Activated naive CD4-positive, alpha-beta T cell (primary cell): ENCODE measurements at places on chromosomes 3 and 15.

DNA sequence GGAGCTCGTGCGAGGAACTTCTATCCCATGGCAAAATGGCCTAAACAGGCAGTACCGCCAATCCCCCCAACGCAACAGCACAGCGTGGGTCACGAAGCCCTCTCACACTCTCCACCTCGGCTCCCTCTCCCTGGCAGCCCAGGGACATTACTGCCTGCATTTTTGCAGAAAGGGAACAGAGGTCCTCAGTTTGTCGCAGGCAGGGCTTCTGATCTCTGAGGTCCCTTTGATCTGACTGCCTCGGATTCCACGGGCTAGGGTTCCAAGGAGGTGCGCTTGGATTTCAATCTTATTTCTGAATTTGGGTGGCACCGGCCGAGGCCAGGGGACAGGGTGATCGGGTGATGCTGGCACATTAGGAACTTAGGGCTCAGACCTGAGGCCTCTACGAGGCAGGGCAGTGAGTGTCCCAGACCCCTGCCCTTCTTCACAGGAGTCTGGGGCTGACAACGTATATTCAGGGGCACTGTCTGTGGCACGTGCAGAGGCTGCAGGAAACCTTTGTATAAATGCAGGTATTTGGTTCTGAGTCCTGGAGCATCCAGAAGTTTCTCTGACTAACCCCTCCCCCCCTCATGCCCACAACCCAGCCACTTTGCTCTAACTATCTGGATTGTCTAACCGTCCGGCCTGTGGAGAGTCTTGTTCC is 197.9 kb downstream of the XXYLT1 start:
- no peak for DNase-seq

DNA sequence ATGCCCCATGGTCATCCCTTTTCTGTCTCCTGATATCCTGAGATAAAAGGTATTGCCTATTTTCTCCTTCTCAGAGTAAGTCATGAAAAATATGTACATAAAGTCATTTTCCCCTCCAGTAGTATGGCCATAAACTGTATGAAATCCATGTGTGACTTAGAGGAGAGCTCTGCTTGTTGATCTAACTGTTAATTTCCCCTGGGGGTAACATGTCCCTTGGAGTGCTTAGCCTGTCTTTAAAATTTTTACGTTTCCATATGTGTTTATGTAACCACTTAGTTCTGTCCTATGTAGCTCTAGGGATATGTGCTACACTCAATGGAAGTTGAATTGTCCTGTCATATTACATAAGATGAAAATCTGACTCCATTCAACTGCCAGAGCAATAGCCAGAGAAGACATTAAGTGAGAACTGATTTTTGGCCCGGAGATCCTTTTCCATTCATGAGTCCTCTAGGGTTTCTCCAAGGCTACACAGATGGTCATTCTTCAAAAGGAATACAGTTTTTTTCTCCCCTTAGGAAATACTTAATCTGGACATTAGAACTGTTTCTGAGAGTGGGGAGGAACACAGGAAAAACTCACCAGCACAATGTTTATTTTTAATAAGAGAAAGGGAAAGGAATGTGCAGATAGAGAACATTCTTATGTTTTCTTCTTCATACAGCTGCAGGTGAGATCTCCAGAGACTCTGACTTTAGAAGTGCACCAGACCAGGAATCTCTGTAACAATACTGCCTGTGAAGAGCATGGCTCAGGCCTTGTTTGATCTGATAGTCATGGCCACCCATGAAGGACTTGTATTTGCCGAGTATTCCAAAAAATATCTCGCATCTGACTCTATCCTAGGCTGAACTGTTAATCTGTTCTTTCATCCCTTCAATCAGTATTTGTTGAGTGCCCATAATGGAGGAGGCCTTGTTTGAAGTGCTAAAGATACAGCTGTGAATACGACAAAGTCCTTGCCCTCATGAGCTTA is 29.8 kb upstream of the CLRN1 start:
- DNase-seq, result no peak

DNA sequence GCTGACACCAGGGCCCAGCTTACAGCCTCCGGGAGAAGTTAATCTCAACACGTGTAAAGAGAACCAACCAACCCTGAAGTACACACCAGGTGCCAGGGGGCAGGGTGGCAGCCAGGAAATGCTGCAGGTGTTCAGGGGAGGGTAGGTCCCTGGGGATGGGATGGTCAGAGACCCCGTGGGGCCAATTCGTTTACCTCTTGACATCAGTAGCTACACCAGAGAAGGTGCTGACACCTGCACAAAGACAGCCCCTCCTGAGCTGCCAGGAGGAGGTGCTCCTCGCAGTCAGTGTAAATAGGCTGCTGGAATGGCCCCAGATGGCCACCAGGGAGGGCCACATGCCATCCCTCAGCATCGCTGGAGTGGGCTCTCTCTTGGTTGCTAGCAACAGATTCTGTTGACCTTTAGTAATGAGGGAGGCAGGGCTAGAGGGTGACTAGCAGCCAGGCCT is 52.8 kb downstream of the CORO2B start:
- no peak for DNase-seq

DNA sequence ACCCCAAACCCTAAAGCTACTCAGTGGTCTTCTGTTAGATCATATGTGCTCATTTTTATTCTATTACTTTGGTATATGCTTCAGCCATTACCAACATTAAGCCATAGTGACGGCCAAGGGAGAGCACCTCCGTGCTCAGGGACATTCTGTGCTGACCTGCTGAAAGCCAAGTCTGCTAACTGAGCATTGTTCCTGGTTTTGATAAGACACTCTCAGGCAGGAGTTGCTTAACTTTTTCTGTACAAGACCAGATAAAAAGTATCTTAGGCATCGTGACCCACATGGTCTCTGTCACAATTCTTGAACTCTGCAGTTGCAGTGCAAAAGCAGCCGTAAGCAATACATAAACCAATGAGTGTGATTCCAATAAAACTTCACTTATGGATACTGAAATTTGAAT is 100.6 kb downstream of the KLHL25 start:
- DNase-seq, result no peak

DNA sequence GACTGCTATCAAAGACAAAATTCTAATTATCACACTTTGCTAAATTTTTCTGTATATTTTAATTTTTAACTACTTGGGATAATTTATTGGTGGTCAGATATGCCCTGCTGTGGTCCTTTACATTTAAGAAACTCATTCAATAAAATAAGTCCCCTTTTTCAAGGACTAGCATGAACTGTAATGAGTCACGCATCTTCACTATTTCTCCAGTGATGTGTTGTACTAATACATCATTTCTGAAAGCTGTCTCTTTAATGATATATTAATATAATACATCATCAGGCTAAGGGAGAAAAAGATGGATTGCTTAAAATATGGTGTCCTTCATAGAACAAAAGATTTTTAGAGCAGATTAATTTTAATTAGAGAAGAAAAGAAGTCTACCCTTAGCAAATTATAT is 901.4 kb downstream of the DIPK2A start:
- no peak for DNase-seq

GRCh38 chr3:76024640-76025039 is 239.3 kb upstream of the ZNF717 start:
- DNase-seq, result no peak

DNA sequence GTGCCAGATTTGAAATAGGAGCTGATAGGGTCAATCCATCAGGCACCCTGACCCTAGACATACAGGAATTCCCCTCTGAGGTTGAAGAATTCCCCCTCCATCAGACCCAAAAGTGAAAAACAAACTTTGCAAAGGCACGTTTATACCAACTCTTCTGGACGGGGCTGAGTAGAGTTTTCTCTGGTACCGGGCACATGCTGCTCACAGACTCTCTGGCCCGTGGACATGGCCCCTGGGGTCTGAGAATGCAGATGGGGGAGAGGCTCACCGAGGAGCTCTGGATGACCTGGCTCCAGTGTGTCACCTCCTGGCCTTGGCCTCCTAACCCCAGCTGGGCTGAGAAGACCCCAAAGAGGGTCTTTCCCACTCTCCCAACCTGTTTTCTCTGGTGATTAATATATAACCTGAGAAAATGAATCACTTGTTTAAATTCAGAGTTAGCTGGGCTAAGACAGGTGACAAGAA is 11.2 kb upstream of the LIPC start:
- no peak for DNase-seq

DNA sequence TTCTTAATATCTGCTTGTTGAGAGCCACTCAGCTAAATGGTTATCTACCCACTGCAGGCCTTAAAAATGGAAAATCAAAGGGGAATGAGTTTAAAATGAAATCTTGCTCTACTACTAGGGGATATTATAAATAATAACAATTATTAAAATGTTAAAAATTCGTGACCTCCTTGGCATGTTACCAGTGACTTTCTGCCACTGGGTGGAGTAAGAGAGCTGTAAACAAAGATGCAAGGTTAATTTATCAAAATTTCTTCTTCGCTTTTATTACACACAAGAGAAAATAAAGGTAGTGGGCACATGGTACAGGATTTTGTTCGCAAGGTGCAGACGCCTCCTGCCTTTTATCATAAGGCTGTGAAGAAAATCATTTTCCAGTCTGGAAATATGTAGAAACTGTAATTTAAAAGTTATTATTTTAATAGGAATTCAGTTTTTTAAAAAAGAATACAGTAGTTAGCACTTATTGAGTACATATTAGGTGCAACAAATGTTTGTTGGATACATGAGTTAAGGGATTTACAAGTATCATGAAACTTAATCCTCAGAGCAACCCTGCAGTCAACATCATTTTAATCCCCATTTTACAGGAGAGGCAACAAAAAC is 272.6 kb downstream of the SUCLG2 start:
- no peak for DNase-seq

DNA sequence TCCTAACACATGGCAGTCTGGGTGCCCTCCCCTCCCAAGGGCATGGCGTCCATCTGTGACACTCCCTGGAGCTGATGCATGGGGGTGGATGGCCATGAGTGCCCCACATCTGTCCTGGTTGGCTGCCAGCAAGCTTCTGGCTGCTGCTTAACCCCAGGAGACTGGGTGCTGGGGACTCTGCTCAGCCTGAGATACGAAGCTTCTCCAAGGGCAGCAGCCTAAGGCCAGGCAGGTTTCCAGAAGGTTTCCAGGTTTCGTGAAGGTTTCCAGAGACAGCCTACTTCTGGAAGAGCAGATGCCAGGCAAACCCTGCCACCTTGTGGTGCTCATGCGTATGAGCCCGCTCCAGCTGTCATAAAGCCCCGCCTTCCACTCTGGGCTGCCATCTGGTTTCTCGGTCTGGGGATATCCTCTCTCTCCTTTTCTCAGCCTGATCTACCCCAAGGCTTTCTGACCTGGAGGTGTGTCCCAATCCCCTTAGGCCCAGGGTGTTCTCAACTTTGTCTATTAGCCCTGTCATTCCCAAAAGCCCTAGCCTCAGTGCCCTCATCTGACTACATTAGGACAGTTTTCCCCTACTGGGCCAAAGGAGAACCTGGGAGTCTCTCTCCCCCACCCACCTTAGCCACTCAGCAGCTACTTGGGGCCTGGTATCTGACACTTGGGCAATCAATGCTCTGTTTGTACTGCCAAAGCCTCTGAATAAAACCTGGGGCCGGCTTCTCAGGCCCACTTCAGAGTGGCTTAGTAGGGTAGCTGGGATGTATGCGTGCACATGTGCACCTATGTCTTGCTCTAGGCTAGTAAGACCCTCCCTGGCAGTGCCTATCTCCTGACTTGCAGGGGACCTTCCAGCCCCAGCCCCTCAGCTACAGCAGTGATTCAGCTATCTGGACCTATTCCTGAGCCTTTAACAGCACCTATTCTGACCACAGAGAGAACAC is 12.0 kb downstream of the MRPL46 start:
- DNase-seq, result peak; percentile 19

- no peak for DNase-seq
Measured at GRCh38 chr15:65558997-65559760, 28.9 kb downstream of the HACD3 start.

GRCh38 chr15:43912208-43912607 is 85.4 kb downstream of the WDR76 start:
- DNase-seq, result no peak
